Stimulated activated CD8-positive, alpha-beta memory T cell treated with anti-CD3 and anti-CD28 coated beads, Interleukin-7, amount 100 ng/mL, for 1 hour (primary cell): ENCODE measurements at places on chromosomes 5 and 9.

DNA sequence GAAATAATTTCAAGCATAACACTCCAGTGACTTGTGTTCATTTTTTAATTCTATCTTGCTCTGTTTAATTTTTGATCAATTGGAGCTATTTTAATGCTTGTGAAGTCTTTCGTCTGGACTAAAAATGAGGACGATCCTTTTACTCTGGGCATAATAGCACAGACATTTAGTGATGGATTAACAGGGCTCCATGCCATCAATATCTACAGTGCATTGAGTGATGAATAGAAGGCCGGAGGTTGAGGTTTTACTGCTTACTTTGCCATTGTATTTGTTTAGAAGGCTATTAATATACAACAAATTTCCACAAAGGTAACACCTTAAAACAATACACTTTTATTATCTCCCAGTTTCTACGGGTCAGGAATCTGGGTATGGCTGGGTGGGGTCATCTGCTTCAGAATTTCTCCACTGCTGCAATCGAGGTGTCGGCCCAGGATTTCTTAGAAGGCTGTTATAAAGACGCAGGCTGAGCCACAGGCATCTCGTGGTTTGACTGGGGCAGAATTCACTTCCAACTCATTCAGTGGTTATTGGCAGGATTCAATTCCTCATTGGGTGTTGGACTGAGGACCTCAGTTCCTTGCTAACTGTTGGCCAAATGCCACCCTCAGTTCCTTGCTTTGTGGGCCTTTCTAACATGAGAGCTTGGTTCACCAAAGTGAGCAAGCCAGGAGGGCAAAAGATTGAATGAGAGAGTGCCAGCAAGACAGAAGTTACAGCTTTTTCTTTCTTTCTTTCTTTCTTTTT, 265.4 kb upstream of the VLDLR start:
- DNase-seq, result no peak

DNA sequence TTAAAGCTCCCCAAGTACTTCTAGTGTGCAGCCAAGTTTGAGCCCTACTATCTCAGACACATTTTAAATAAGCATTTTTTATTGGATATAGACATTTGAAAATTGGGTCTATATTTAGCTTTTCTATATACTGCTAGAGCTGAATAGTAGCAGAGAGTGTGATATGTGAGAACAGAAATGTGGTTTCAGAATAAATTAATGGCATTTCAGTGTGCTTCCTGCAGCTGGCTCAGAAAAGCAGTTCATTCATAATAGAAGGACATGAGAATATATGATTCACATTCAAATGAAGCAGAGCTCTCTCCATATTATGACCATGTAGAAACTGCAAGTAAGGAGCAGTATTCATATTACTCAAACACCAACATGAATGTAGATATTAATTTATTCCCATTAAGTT, 464.0 kb downstream of the PTPRD start:
- no peak for DNase-seq

- DNase-seq, result no peak
Measured at GRCh38 chr5:213803-214395, 4.1 kb downstream of the CCDC127 start.

GRCh38 chr9:109455861-109456260, 42.2 kb downstream of the PTPN3 start:
- no peak for DNase-seq

DNA sequence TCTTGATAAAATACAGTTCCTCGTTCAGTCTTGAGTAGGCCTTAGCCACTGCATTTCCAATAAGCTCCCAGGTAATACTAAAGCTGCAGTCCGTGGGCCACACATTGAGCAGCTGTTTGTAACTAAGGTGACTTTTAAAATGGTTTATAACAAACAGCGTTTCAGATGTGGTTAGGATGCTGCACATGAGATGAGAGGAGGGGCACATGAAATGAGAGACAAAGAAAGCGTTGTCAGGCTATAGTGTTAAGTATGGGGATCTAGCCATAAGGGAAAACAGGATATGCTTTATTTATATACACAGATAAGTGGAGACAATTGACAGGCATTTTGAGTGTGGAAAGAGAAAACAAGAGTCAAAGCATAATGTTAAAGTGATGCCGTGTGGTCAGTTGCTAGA, 89.9 kb downstream of the PAM start:
- no peak for DNase-seq

DNA sequence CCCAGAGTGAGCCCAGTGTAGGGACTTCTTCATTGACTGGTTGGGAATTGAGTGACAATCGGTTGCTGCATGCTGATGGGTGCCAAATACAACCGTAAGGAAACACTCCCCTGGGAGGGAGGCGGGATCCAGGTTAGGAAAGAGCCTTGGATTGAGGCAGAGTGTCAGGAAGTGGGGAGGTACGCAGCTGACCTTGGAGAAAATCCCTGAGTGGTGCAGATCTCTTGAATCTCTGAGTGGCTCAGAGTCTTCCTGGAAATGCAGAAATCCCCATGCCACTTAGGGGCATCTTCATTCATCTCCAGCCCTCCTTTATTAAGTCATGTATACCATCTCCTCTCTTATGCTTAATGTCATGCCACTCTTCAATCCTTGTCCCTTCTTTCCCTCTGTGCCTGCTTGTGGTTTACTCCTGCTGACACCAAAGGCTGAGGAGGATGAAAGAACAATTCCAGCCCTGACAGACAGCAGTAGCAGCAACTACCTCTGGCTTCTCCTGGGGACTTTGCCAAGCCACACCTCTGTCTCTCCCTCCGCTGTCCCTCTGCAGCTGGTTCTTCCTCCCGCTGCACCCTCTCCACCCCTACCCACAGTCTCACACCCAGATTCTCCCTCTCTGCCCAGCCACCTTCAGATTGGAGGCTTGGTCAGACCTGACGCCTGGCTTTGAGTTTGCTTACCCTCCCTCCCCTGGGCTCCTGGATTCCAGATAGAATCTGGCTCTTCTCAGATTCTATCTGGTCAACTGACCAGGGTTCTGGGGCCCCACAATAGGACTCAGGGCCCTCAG, 14.1 kb upstream of the LCP2 start:
- DNase-seq, result no peak

DNA sequence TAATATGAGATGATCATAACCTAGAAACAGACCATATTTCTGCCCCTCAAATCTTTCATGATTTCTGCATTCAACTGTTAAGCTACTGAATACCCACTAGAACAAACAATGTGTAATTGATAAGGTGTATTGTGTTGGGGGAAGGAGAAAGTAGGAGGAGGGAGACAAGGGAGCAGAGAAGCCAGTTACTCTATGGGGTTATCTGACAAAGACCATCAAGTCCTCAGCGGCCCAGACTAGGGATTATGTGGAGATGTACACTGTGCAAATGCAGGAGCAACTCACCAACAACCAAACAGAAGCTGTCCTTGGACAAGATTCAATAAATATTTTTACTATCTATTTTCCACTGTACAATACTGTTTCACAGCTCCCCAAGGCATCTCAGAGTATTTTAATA, 2.7 kb downstream of the NRG2 start:
- DNase-seq, result no peak

- DNase-seq, result no peak
Measured at GRCh38 chr9:32706004-32706724, 70.7 kb upstream of the TAF1L start.

DNA sequence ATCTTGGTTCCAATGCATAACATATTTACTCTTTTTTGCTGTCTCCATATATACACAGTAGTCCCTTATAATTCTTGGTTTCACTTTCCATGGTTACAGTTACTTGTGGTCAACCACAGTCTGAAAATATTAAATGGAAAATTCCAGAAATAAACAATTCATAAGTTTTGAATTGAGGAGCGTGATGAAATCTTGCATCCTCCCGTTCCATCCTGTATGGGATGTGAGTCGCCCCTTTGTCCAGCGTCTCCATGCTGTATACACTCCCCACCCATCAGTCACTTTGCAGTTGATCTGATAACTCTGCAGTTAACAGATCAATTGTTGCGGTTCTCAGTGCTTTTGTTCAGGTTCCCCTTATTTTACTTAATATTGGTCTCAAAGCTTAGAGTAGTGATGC, 11.5 kb upstream of the FAF2 start:
- no peak for DNase-seq

DNA sequence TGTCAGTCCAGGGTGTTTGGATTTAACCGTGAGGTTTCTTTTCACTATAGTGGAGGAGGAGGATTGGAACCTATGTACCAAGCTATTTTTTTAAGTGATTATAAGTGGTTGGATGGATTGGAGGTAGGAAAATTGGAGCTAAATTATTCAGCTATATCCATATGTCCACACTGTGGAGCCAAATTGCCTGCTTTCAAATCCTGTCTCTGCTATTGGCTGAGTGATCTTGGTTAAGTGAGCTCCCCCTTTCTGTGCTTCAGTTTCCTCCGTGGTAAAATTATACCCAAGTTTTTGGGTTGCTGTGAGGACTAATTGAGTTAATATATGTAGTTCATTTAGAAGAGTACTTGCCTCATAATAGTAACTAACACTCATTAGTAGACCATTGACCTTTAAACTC, 2.5 kb downstream of the CENPP start:
- DNase-seq, result no peak

DNA sequence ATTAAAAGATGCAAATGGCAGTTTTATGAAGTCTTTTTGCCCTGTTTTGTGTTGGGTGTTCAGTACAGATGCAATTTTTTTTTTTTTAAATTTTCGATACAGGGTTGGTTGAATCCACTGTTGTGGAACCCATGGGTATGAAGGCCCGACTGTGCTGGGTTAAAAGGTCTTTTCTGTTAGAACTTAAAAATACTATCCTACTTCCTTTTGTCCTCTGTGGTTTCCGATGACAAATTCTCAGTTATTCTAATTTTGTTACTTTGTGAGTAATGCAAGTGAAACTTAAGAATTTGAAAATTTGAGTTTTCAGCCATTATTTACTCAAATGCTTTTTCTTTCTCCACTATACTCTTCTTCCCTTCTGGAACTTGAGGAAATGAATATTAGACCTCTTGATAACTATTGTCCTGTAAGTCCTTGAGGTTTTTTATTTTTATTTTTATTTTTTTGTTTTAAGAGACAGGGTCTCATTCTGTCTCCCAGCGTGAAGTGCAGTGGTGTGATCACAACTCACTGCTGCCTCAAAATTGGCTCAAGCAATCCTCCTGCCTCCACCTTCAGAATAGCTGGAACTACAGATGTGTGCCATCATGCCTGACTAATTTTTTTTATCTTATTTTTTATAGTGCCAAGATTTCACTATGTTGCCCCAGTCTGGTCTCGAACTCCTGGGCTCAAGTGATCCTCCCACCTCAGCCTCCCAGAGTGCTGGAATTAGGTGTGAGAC, 67.5 kb downstream of the ZCCHC7 start:
- no peak for DNase-seq

- DNase-seq, result no peak
Measured at GRCh38 chr9:126615791-126616447, 2.2 kb downstream of the LMX1B start.

GRCh38 chr9:132144708-132145365, 17.0 kb upstream of the NTNG2 start:
- DNase-seq, result no peak

DNA sequence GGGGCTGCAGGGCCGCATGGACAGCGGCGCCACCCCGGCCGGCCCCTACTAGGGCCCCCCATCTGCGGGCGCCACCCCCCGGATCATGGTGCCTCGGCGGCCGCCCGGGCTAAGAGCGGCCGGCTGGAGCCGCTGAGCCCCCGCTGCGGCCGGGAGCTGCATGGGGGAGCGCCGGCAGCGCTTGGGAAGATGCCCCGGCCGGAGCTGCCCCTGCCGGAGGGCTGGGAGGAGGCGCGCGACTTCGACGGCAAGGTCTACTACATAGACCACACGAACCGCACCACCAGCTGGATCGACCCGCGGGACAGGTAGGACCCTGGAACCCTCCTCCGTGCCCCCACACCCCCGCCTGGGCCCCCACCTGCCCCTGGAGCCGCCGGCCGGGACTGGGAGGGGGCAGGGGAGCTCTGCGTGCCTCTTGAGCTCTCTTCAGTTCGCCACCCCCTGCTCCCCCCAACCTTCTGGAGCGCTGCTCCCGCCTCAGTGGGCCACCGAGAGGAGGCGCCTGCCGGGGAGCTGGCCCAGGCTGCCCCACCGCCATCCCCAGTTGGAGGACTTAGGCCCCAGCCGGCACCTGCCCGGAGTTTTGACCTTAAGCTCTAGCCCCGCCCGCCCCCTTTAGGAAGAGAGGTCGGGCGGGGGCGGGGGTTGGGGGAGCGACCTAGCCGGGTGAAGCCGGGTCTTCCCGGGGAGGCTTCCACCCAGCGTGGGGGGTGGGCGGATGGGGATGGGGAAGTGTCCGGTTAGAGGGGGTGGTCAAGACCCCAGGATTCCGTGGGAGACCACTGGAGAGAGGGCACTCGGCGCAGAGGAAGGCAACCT, 730 bp downstream of the WWC1 start:
- no peak for DNase-seq

DNA sequence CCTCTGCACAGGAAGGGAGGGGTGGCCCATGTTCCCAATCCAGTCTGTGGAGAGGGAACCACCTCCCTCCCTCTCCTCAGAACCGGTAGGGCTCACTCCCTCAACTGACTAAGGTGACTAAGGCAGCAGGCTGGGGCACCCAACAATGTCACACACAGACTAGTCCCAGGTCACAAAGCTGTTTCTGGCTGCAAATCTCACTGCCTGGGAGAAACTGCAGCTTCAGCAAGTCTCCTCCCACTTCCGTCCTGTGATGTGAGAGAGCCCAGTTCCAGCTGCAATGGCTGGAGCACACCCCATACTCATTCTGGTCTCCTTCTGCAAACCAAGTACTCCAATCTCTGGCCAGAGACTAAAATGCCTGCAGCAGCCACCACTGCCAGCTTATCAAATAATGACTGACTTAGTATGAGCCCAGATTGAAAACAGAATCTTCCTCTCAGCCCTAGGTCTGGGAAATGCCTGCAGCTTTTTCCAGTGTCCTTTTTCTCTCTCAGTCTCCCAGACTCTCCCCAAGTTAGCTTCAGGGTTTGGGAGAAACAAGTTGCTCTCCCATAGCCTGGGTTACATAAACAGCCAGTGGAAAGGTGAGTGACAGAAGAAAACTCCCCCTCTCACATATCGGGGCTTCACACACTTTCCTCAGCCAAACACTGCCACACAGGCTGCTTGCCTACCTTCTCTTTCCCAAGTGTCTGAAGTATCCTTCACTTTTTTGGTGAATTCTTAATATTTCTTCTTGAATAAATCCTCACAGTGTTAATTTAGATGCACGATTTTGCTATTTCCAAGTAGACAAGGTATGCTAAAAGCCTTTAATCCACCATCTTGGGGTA, 247.4 kb upstream of the RASA1 start:
- DNase-seq, result no peak

DNA sequence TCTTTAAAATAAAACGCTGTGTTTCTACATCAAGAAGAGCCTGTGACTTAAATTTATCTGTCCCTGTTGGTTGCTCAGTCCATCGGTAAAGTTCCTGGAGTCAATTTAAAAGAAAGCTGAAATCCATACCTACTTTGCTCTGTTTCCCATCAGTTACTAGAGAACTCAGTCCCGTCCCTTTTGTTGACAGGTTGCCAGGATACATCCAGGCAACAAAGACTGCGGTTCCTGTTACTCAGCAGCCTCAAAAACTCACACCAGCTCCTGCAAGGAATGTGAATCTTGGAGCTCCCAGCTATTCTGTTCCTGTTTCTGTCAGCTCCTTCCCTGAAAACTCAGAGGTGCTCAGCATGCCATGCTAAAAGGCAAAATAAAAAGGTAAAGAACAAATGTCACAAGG, at the start of gene ZNF474:
ZNF474 (plus strand) TSS at position 241 of the 400 bp plus-strand sequence. CDS start 22,445 bp downstream, outside the sequence.
- DNase-seq, result no peak
